ENCODE measurements at places on chromosomes 12 and 14.

GRCh38 chr12:124655698-124656516 lies 88.5 kb upstream of the NCOR2 start:
- peak; percentile 44 for DNase-seq

DNA sequence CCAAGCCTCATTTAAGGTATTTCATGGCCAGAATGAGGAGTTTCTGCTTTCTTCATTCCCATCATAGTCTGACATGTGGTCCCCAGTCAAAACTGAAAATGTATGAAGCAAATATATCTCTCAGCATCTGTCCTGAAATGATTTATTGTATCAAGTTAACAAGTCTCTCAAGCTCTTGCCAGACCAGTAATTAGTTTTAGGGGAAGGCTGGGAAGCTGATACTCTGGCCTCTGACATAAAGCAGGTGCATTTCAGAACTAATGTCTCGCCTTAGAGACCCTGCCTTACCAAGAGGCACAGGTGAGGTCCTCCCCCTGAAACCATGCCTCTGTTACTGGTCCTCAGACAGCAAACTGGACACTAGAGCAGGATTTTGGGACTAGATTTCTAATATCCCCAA lies 266.5 kb downstream of the SLC15A4 start:
- no peak for DNase-seq

DNA sequence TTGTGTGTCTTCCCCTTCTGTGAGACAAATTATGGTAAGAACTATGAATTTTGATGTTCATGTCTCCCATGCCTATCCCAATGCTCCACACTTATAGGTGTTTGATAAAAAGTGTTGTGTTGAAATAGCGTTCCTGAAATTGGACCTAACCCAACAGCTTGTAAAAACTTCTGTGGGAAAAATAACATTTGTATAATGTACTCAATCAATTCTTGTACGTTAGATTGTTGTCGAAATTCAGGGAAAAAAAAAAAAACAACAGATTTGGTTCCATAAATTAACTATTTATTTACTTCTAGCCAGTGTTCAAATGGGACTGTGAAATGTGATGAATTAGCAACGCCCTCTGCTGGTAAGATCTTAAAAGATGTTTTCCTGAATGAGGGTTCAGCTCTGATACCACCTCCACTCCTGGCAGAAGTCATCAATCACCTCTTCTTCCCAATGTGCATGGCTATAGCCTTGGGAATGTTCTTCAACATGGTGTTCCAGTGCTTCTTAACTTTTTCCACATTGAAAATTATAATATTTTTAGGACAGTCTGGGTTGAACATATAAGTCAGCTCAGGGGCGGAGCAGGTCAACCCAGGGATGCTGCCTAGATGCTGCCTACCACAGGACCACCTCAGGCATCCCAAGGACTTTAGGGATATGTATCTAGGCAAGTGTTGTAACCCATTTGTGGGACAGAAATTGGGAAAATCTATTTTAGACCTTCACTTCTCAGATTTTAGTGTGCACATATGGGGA lies 170.6 kb downstream of the OTOGL start:
- peak; percentile 4 for DNase-seq

DNA sequence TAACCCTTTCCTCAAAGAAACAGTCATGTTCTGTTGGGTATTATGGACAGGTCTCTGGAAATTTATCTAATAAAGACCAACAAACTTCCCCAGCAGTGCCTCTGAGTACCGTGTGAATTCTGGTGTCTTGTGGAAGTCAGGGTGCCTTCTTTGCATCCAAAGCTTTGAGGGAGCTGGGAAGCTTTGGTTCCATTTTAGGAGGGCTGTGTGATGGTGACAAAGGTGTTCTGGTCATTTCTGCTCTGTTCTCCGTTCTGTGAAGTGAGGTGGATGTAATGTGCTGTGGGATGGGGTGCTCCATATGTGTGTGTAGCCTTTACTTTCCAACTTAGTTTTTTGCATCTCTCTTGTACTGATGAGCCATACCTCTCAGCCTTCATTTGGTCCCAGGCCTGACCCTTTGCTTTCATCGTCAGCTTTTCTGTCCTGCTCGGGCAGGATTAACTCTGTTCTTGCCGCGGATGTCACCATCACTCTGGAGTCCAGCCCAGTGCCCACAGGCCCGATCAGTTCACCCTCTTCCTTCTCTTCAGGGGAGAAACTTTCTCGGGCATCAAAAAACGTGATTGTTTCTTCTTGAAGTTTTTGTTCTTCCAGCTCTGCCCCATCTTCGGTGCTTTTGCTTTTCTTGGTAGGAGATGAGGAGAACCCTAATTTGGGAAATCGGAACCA lies 13.2 kb downstream of the PLD4 start:
- DNase-seq = no peak

DNA sequence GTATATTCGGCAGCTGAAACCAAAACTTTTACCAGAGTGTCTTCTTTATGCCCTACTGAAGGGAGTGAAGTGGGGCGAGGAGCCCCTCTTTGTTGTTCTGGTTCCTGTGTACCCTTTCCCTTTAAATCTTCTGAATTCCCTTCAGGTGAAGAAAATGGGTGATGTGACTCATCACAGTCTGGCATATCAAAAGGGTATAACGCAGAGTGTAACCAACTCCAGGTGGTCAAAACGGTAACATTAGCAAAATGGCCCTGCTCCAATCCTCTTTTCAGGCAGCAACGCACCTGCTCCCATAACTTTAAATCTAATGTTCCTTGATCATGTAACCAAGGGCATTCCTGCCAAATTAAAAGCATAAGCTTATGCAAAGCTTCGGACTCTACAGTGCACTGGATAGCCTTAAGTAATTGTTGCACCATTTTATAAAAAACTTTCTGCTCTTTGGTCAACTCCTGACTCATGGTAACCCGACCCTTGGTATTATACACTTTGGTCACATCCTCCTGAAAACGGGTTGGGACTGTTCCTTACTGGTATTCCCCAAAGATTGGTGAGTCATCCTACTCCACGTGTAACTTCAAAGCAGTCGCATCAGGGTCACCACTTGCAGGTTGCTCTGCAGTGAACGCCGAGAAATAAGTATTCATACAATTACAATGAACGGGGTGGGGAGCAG lies 83.1 kb downstream of the KCNMB4 start:
- DNase-seq = no peak

DNA sequence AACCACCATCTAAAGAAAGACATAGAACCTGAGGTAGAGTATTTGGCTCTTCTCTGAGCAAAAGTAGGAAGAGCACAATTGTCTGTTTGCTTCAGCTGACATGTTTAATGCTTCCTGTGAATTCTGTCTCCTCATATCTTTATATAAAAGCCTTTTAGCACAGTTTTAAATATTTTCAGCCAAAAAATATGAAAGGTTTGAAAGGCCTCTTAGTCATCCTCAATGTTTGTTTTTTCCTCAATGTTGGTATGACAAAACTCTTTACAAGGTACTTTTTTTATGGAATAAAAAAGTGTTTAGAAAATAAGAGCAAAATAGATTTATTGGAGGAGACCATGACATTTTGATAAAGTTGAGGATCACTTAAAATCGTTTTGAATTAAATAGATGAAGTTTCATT lies 360.9 kb downstream of the NAV3 start:
- DNase-seq = no peak

GRCh38 chr12:88272456-88272855 lies 130.3 kb downstream of the TMTC3 start:
- no peak for DNase-seq

DNA sequence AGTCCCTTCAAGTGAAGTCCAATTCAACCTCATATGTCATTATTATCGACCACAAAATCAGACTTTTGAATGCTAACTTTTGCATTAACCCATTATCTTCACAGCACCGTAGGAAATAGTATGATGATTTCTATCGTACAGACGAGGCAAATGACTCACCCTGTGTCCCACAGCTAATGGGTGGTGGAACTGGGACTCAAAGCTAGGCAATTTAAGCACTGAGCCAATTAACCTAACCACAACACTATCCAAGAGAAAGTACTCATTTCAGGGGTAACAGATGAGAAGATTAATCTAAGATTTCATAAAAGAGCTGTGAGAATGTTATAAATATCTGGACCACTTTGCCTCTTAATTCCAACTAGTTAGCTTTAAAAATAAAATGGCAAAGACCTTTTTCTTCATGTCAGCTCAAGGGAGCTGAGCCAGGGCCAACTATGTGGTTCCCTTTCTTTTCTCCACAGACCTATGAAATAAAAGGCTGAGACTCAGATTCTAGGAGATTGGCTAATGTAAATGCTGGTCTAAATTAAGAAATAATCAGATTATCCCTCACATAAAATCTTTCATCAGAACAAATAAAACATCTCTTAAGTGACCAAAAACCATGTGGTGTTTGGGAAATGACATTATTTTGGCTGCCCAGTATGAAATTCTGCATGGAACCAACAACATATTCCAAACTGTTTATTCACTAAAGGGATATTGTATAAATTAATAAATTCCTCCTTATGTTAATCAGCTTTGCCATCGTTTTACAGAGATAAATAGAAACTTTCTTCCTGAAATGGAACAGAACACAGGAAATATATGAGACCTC lies 4.9 kb downstream of the PTGER2 start:
- DNase-seq = no peak

DNA sequence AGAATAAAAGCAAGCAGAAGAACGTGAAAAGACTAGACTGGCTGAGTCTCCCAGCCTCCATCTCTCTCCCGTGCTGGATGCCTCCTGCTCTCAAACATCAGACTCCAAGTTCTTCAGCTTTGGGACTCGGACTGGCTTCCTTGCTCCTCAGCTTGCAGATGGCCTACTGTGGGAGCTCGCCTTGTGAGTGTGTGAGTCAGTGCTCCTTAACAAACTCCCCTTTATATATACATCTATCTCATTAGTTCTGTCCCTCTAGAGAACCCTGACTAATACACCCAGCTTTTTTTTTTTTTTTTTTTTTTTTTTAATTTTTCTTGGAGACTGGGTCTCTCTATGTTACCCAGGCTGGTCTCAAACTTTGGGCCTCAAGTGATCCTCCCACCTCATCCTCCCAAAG lies 46.9 kb downstream of the ACTN1 start:
- DNase-seq = no peak

GRCh38 chr14:31020834-31021575 lies 4.4 kb upstream of the AP4S1 start:
- DNase-seq = no peak

DNA sequence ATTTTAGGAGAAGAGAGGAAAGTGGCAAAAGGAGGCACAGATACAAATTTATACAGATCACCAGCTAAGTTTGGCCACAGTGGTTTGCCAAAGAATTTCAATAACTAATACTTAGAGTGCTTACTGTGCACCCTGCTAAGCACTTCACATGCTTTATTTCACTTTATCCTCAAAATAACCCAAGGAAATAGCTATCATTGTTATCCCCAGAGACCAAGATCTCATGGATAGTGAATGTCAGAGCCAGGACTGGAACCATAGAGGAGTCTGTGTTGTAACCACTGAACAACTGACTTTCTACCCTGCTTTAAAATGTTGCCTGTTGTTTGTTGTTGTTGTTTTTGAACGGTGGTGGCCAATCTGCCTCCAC lies 1.3 kb upstream of the TCP11L2 start:
- no peak for DNase-seq

DNA sequence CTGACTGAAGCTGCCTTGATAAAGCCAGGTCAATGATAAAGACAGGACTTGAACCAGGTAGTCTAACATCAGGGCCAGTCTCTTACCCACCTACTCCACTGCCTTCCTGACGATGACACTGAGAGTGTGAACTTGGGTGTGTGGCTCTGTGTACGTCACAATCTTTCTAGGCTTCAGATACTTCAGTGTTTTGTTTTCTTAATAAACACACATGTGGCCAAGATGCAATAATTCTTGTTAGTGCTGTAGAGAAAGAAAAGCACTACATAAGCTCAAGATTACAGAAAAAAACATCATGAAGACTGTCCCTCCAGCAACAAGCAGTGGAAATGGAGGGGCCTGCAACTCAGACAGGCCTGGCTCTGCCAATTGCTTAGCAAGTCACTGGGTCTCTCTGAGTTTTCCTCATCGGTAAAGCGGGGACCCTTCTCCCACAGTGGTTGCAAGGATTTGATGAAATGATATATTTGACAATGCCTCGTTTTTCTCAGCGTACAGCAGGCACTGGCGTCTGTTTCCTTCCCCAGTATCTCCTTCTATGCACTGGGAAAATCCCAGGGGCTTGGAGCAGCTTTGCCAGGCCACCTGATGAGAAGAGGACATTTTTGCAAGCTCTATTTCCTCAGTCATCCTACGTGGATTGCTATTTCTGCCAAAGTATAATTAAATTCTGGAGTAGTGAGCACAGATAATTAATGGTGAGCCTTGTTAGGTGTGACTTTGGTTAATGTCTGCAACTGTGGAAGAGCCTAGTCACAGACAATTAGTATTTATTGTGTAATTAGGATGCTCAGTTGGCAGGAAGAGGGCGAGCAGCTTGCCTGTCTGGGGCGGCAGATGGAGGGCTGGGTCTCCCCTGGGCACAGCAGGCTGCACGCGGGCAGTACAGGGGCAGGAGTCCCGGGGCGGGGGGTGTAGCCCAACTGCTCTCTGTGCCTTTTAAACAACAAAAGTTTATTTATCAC lies 55.8 kb upstream of the CHGA start:
- DNase-seq = no peak

DNA sequence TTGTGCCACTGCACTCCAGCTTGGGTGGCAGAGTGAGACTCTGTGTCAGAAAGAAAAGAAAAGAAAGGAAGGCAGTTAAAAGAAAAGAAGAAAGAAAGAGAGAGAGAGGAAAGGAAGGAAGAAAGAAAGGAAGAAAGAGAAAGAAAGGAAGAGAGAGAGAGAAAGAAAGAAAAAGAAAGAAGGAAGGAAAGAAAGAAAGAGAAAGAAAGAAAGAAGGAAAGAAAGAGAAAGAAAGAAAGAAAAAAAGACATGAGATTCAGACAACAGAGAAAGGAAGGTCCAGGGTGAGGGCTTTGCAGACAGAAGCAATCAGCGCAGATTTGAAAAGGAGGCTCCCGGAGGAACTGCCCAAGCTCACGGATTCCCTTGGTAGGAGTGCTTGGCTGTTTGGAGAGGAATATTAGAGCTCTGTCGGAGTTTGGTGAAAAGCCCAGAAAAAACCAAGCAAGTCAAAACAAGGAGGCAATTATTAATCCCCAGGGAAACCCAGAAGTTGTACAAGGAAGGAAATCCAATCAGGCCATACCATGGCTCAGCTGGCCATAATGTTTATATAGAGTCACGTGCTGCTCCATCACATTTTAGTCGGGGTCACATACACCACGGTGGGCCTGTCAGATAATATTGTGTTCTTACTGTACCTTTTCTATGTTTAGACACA lies 11.6 kb upstream of the CCDC85C start:
- DNase-seq = no peak

- no peak for DNase-seq
These were observed 88.4 kb downstream of the PRKCH start for GRCh38 chr14:61409782-61410181.
